ENCODE measurements at places on chromosomes 5 and 9.

- no peak for DNase-seq
Observed at GRCh38 chr5:80904533-80905187, 55.5 kb upstream of the RASGRF2 start.

- no peak for DNase-seq
Observed at GRCh38 chr5:125298258-125298657, 551.8 kb upstream of the ZNF608 start.

DNA sequence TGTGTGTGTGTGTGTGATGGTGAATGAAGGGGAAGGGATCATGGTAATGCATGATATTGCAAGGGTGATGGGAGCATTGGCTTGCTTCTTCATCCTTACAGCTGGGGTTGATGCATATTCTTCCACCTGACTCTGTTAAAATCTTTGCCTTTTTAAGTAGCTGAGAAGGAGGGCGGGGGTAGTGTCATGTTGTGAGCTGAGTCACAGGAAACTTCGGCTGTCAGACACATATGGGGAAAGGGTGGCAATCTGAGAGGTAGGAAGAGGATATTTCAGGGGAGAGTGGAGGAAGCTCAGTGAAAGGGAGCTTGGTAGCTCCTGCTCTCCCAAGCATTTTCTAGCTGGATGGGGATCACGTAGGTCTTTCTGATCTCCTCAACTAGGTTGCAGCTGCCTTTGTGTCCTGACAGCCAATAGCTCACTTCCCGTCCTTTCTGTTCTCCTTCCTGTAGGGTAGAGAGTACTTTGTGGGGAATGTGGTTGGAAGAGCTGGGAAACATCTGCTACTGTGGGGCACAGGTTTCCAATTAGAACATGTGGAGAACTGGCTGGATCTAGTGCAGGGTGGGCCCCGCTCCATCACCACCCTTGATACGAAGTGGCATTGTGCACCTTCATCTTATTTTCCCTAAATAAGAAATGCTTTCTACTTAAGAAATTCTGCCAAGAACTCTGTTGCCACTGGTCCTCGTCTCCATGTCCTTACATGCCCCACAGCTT lies 18.1 kb upstream of the CLK4 start:
- DNase-seq = no peak

DNA sequence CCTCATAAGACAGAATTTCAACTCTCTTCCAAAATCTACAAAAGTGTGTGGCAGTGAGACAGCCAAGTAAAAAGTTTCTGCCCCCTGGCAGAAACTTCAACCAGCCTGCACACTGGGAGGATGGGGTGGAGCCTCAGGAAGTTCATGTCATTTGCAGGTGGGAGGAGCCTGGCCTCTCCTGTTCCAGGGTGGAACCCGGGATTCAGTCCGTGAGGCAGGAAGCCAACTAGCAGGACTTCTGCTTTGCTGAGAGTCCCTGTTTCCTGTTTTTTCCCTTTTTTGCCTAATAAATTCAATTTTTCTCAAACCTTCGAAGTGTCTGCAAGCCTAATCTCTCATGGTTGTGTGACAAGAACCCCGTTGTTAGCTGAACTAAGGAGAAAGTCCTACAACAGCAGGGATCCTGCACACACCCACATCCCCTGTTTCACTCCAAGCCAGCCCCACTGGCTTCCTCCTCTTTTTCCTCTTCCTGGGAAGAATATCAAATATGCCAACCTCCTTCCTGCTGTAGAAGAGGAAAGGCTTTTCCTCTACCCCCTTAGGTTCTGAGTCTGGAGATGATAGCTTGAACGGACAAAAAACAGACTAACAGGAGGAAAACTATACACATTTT lies 69.3 kb downstream of the ALDH7A1 start:
- no peak for DNase-seq

DNA sequence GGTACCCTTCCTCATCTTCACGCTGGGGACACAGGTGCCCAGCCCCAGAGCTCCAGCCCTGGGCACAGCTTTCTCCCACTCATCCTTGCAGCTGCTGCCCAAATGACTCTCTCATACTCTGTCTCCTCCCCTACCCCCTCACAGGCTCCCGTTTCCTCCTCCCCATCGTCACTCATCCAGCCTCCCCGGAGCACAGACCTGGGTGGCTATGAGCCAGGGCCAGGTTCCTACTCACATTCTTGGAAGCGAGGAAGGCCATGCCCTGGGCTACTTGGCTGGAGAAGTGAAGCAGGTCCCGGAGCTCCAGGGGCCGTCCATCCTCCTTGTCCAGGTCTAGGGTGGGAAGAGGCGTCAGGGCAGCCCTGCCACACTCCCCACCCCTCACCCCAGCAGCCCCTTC lies 29.3 kb downstream of the CSF1R start:
- DNase-seq = no peak

GRCh38 chr5:140565024-140565779 lies 574 bp downstream of the SLC35A4 start:
- DNase-seq = no peak

- no peak for DNase-seq
Observed at GRCh38 chr9:134456756-134457305, 130.6 kb downstream of the RXRA start.

DNA sequence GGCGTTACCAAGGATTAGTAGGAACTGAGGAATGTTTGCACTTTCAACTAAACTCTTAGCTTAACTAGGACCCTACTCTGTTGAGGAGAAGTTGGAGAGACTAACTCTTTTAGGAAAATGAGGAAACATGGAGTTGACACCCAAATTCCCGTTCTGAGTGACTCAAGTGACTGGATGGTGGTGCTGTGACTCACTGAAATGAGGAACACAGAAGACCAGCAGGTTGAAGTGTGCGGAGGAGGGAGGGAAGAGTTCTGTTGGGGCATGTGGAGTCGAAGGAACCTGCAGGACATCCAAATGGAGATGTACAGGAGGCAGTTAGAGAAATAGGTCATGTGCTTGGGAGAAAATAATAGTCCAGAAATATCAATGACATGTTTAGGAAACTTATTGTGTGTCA lies 8.2 kb downstream of the HEXB start:
- DNase-seq = no peak

- no peak for DNase-seq
Observed at GRCh38 chr5:34534523-34535103, 121.5 kb upstream of the RAI14 start.

DNA sequence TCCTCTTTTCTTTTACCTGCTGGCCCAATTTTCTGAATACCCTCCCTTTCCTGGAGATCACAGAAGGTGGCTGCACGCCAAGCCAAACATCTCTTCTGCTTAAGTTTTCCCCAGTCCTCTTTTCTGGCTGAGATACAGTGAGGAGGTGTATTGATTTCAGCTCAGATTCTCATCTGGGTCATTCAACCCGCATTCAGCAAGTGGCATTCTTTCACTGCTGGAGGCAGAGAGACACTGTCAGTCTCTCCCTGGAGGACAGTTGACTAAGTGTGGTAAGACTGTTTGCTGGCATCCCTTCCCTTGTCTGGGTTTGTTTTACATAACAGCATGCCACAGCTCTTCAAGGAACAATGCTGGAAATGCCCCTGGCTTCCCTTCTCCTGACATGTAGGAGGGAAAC lies 60.5 kb downstream of the GABRG2 start:
- no peak for DNase-seq

DNA sequence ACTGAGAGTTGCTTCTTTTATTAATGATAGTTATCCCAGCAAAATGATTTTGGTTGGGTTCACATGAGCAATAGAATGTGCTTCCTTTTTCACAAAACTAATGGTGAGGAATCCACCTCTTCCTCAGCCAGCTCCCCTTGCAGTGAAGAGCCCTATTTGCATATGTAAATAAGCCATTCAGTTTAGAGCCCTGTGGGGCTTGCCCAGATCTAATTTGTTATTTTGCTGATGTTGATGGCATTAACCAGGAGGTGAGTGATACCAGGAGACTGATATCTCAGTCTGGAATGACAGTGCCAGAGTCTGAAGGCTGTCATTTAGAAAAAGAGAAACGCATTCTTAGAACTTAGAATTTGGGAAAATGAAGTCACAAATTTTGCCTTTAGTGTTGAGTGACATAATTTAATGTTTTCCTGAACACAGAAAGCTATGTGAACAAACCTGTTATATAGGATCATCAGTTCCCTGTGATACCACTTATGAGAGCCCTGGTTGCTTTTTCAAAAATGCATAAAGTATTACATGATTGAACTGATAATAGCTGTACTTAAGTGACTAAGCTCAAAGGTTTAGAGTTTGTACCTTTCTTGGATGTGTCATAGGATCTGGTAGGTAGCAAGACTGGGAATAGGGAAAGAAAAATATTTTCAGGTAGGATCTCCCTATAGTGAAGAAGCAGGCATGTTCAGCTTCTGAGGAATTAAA lies 271.6 kb downstream of the MAST4 start:
- DNase-seq = peak; percentile 21

- DNase-seq = no peak
Observed at GRCh38 chr9:100474924-100475276, 2.0 kb downstream of the TMEFF1 start.

DNA sequence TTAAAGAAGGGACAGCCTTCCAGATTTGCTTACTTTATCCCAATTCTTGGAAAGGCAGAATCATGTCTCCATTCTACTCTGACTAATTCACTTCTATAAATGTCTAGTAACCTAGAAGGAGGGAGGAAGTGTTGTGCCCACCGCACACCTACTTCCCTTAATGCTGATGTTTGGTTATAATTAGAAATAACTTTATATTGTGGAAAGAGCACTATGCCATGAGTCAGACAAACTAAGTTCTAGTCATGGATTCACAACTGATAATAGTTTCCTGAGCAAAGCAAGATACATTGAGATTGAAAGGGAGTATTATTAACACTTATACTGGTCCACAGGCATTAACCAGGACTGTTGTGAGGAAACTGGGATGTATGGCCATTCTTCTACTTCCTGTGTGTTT lies 345.9 kb upstream of the RPS23 start:
- DNase-seq = no peak

GRCh38 chr9:130138171-130138653 lies 34.0 kb upstream of the NCS1 start:
- no peak for DNase-seq

DNA sequence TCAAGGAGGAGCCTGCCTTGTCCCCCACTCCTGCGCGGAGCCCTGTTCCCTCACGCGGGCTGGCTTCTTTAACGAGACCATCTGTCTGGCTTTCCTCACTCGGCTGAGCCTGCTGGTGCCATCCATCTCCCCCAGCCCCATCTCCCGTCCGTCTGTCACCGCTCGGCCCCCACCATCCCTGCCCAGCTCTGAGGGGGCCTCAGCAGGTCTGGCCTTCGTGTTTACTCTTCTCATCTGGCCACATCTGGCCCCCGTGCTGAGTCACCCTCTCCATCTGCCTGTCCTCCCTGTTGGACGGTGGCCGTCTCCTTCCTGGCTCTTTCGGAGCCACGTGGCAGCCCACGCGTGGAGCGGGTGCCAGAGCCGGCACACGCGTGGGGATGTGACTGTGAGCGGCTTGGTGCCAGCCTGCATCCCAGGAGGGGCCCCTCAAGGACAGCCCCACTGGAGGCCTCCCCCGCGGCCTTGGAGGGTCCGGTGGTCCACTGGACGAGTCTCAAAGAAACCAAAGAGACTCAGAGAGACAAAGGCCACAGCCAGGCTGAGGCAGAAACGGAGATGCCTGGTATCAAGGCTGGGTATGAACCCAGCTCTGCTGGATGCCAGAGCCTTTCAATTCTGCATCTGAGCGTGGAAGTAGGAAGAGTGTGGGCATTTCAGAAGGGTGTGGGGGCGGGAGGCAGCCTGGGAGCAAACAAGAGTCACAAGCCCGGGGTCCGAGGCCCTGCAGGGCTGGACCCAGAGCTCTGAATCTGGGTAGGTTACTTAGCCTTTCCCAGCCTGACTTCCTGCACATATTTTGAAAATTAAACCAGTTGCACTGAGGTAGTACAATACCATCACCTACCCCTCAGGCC lies 76.7 kb upstream of the UNC5A start:
- no peak for DNase-seq

GRCh38 chr9:95087659-95088242 lies 229.8 kb downstream of the FANCC start:
- no peak for DNase-seq

DNA sequence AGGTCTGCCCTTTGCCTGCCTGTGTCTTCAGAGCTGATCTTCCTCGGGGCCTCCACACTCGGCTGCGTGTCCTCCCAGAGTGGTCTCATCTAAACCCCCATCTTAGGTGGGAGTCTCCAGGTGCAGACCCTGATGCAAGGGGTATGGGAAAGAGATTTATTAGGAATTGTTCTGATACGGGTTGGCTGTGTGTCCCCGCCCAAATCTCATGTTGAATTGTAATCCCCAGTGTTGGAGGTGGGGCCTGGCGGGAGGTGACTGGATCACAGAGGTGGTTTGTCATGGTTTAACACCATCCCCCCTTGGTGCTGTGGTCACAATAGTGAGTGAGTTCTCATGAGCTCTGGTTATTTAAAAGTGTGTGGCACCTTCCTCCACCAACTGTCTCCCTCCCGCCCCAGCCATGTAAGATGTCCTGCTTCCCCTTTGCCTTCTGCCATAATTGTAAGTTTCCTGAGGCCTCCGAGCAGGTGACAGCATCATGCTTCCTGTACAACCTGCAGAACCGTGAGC lies 208.4 kb downstream of the AOPEP start:
- no peak for DNase-seq

DNA sequence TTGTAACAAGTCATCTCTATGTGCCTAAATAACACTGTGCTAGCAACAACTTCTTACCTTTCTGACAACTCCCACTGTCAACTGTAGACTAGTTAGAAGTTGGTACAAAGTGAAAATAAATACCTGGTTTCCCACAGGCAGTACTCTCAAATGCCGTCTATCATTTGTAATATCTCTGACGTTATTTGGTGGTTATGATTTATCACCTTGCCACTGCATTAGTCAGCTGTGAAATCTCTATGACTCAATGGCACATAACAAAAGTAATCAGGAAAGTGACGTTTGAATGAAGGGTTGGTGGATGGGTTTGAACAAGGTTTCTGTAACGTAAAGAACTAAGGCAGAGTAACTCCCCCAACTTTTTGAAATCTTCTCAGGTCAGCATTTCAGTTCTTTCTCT lies 592.3 kb downstream of the MAT2B start:
- DNase-seq = no peak

- no peak for DNase-seq
Observed at GRCh38 chr5:103487218-103487617, 75.4 kb downstream of the NUDT12 start.

DNA sequence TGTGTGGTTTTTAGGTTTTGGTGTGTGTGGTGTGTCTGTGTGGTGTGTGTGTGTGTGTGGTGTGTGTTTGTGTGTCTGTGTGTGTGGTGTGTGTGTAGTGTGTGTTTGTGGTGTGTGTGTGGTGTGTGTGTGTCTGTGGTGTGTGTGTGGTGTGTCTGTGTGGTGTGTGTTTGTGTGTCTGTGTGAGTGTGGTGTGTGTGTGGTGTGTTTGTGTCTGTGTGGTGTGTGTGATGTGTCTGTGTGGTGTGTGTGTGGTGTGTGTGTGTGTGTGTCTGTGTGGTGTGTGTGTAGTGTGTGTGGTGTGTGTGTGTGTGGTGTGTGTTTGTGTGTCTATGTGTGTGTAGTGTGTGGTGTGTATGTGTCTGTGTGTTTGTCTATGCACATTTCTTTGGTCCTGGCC lies 25.0 kb upstream of the NKD2 start:
- DNase-seq = no peak

- DNase-seq = peak; percentile 46
Observed at GRCh38 chr5:173618927-173619519, 2.6 kb upstream of the BOD1 start.

- peak; percentile 30 for DNase-seq
Observed at GRCh38 chr9:107137495-107138202, 145.4 kb upstream of the RAD23B start.

Measured in activated CD4-positive, alpha-beta T cell treated with anti-CD3 and anti-CD28 coated beads, Interleukin-2, Interleukin-4, amounts not matched to agents 100 ng/mL and 50 ng/mL, durations not matched to agents 16 hours and 8 hours (primary cell).